ENCODE measurements at places on chromosomes 1 and 21. TPM values are rescaled to one million over a fixed set of nuclear protein-coding genes. Genes with fewer than 3 reads are reported as not detected.

- no peak for DNase-seq
Measured at GRCh38 chr1:102586022-102586421, 522.3 kb downstream of the COL11A1 start.

GRCh38 chr1:210250665-210250997 lies 18.0 kb downstream of the SERTAD4 start:
- DNase-seq = no peak

CD101 gene
- total RNA-seq = not detected

GRCh38 chr1:155255243-155256007 lies at the start of gene ENTREP3:
TSS of gene ENTREP3 (minus strand) at chr1:155255483. CDS start at chr1:155254877, 606 bp downstream.
- DNase-seq = peak; percentile 82

PLK3 gene
- total RNA-seq = 3.3 TPM

PERM1 gene
- 218 TPM for total RNA-seq

LORICRIN gene
- total RNA-seq = not detected

GRCh38 chr1:151916726-151917370 lies 7.5 kb upstream of the THEM4 start:
- no peak for DNase-seq

TNFRSF9 gene
- total RNA-seq = not detected

DNA sequence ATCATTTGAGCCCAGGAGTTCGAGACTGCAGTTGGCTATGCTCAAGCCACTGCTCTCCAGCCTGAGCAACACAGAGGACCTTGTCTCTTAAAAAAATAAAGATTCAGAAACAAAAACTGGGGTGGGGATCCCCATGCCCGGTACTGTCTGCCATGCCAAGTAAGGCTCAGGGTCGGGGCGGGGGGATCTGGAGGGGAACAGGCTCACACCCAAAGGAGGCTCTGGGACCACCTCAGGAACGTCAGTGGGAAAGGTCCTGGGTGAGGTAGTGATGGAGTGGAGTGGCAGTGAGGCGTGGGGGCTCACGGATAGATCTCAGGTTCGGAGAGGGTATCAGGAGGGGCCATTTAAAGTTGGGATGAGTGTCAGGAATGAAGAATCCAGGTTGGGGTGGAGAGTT lies 765 bp upstream of the S100A4 start:
- no peak for DNase-seq

GRCh38 chr1:11531314-11531870 lies 52.4 kb downstream of the DISP3 start:
- DNase-seq = no peak

Measured in gastrocnemius medialis (tissue), 4 donors.